Tibial artery (tissue), 4 donors: ENCODE measurements at places on chromosomes 5 and 9.

- no peak overlapping the region for H3K4me3 ChIP-seq
- DNase-seq: no peak
- H3K36me3 ChIP-seq: peaks cover 4% of the 10 kb centered on the region
- H3K27ac ChIP-seq: no peak overlapping the region
- no peaks in the 10 kb centered on the region for H3K27me3 ChIP-seq
- H3K4me1 ChIP-seq: peaks cover 9% of the 10 kb centered on the region
Observed at GRCh38 chr9:79583952-79584654, 12.3 kb downstream of the TLE4 start.

DNA sequence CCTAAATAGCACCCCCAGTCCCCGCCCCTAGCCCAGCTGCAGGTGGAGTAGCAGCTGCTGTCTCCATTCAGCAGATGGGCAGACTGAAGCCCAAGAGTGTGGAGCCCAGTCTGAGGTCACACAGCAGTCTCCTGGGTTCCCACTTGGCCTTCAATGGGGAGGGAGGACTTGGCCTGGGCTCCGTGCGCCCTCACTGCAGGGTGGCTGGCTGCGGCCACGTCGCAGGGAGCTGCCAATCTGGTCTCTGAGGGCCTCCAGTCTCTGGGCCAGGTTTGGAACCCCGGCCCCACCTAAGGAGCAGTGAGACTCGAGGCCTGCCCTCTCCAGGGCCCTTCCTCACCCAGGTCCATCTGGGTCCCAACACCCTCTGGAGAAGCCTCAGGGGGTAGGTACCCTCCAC is 7.4 kb downstream of the KIF12 start:
- no peaks in the 10 kb centered on the region for H3K4me1 ChIP-seq
- H3K36me3 ChIP-seq: no peaks in the 10 kb centered on the region
- peak; percentile 8 for DNase-seq
- no peak overlapping the region for H3K4me3 ChIP-seq
- no peaks in the 10 kb centered on the region for H3K27me3 ChIP-seq

DNA sequence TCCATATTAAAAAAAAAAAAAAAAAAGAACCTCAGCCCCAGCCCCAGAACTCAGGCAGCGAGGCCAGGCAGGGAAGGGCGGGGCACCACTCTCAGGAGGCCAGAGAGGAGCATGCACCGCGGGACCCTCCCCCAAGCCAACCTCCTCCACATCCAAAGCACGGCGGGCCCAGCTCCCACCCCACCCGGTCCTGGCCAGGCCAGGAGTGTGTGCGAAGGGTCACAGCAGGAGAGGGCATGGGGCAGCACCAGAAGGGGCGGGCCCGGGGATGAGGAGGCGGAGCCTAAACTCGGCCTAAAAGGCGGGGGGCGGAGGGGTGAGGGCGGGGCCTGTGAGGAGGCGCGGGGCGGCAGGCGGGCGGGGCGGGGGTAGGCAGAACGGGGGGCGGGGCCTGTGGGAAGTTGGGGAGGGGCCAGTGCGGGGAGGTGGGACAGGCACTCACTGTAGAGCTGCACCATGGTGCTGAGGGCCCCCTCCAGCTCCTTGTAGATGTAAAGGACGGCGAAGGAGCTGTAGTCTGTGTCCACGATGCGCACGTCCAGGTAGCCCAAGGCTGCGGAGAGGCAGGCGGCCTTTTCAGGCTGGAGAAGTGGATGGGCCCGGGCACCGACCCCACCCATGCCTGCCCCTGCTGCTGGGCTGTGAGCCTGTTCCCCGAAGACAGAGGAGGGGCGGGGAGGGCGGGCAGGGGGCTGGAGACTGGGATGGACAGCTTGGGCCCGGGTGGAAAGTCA is 1.2 kb downstream of the LCN15 start:
- H3K4me1 ChIP-seq: peaks cover 10% of the 10 kb centered on the region
- no peak overlapping the region for H3K4me3 ChIP-seq
- H3K36me3 ChIP-seq: no peaks in the 10 kb centered on the region
- DNase-seq: no peak
- H3K27ac ChIP-seq: no peak overlapping the region

DNA sequence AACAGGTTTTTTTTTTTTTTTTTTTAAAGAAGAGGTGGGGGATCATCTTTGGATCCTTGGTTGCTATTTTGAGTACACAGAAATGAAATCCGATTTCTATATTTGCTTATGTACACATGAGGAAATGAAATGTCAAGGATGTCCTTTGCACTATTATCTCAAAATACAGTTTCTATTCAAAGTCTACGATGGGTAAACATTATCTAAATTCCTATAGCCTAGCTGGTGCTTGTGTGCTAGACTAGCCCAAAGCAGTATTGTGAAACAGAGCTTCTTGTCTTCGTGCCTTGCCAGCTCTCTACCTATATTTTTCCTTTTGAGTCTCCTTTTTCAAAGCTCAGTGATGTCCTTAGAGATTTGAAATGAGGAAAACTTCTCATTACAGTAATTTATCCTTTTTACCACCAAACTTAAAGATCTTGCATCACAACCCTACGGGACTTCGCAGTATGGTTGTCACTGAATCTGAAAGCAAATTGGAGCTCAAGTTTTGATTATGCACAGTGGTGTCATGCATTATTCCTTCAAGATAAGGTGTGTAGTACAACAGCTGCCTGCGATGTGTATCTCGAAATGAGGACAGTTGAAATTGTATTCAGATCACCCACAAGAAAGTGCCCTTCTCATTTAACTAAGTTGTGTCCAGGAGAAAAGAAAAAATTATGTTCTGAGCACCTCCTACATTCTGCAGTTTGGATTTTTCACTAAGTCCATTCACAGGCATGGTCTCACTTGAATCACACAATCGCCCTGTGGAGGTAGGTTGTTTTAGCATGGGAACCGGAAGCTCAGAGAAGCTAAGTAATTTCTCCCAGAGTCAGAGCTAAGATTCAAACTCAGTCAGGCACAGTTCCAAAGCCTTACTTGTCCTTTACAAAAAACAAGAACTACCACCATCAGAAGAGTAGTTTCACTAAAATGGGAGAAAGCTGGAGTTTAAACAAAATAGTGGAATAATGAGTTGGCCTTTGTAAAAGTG is 379.0 kb downstream of the GLIS3 start:
- H3K4me1 ChIP-seq: no peaks in the 10 kb centered on the region
- no peak overlapping the region for H3K4me3 ChIP-seq
- H3K27me3 ChIP-seq: no peaks in the 10 kb centered on the region

DNA sequence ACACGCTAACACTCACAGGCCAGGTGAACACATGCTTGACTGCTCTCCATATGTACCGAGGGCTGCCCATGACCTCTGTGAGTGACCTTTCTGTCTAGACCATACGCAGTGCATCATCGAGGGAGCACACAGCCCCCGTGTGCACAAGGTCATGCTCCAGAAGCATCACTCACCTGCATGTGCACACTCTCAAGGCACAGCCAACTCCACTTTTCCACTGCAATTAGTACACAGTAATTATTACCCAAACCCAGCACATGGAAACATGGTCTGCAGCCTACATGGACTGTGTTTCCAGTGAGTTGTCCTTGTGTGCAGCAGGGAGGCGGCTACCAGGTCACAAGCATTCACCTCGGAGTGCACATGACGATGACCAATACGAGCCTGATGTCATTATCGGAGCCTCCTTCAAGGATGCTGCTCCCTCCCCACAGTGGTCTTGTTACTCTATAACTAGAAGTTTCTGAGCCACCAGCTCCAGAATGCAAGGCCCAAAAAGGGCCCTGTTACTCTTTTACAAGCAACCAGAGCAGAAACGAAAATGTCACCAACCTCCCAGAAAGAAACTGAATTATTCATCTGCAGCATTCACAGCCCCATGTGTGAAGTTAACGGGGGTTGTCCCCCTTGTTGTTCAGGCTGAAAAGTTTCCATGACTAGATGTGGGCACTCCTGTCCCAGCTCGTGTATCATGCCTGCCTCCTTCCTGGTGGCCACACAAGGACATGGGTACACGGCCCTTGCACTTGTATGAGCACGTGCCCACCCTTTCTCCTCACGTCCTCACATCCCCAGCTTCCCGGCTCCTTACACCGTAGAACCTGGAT is 31.2 kb downstream of the SEMA4D start:
- no peaks in the 10 kb centered on the region for H3K27me3 ChIP-seq
- no peaks in the 10 kb centered on the region for H3K36me3 ChIP-seq
- no peak for DNase-seq
- H3K4me3 ChIP-seq: no peak overlapping the region

- no peaks in the 10 kb centered on the region for H3K36me3 ChIP-seq
- H3K27me3 ChIP-seq: no peaks in the 10 kb centered on the region
- H3K27ac ChIP-seq: no peak overlapping the region
- H3K4me3 ChIP-seq: no peak overlapping the region
Observed at GRCh38 chr9:134559013-134559412, 82.6 kb upstream of the COL5A1 start.

- no peak overlapping the region for H3K4me3 ChIP-seq
- H3K27me3 ChIP-seq: no peaks in the 10 kb centered on the region
- DNase-seq: no peak
- H3K36me3 ChIP-seq: no peaks in the 10 kb centered on the region
Observed at GRCh38 chr9:20551835-20552234, 70.5 kb downstream of the MLLT3 start.

- H3K4me3 ChIP-seq: no peak overlapping the region
- H3K27ac ChIP-seq: no peak overlapping the region
- H3K4me1 ChIP-seq: peaks cover 29% of the 10 kb centered on the region
- DNase-seq: peak; percentile 49
- peaks cover 41% of the 10 kb centered on the region for H3K36me3 ChIP-seq
Observed at GRCh38 chr5:1519631-1520210, 4.0 kb downstream of the LPCAT1 start.

- H3K36me3 ChIP-seq: no peaks in the 10 kb centered on the region
- no peaks in the 10 kb centered on the region for H3K27me3 ChIP-seq
- no peak overlapping the region for H3K4me3 ChIP-seq
- no peak for DNase-seq
Observed at GRCh38 chr5:89735082-89735481, 674.5 kb downstream of the CETN3 start.

DNA sequence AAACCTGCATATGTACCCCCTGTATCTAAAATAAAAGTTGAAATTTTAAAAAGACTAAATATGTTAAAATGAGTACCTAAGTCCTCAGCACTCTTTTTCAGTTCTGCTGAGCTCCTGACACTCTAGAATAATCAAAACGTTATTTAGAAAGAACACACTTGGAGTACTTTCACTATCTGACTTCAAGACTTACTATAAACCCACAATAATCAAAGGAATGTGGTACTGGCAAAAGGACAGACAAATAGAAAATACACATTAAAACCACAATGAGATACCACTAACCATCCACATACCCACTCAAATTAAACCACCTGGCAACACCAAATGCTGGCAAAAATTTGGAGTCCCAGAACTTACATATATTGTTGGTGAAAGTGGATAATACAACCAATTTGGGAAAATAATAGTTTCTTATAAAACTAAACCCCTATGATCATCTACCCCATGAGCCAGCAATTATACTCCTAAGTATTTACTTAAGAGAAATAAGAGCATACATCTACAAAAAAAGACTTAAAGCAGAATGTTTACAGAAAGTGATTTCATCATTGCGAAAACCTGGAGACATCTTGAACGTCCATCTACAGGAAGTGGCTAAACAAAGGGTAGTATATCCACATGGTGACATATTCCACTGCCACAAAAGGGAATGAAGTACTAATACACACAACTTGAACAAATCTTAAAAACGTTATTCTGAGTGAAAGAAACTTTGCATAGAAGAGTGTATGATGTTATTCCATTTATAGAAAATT is 12.8 kb upstream of the PRSS3 start:
- H3K27me3 ChIP-seq: no peaks in the 10 kb centered on the region
- no peaks in the 10 kb centered on the region for H3K36me3 ChIP-seq
- no peaks in the 10 kb centered on the region for H3K4me1 ChIP-seq
- no peak overlapping the region for H3K4me3 ChIP-seq
- H3K27ac ChIP-seq: no peak overlapping the region

GRCh38 chr5:57229313-57229712 is 55.5 kb downstream of the GPBP1 start:
- no peak overlapping the region for H3K27ac ChIP-seq
- DNase-seq: no peak
- no peak overlapping the region for H3K4me3 ChIP-seq

- no peak overlapping the region for H3K27ac ChIP-seq
- H3K36me3 ChIP-seq: no peaks in the 10 kb centered on the region
- no peaks in the 10 kb centered on the region for H3K4me1 ChIP-seq
- DNase-seq: no peak
- H3K4me3 ChIP-seq: no peak overlapping the region
Observed at GRCh38 chr9:82152181-82152580, 163.6 kb downstream of the SPATA31D1 start.

GRCh38 chr5:154402611-154403010 is 43.2 kb upstream of the SAP30L start:
- no peaks in the 10 kb centered on the region for H3K27me3 ChIP-seq
- H3K4me3 ChIP-seq: no peak overlapping the region
- no peak for DNase-seq
- H3K36me3 ChIP-seq: no peaks in the 10 kb centered on the region
- peaks cover 3% of the 10 kb centered on the region for H3K4me1 ChIP-seq
- H3K27ac ChIP-seq: no peak overlapping the region

- no peaks in the 10 kb centered on the region for H3K4me1 ChIP-seq
- no peaks in the 10 kb centered on the region for H3K36me3 ChIP-seq
- no peak overlapping the region for H3K4me3 ChIP-seq
Observed at GRCh38 chr9:107588393-107588792, 98.8 kb upstream of the KLF4 start.

DNA sequence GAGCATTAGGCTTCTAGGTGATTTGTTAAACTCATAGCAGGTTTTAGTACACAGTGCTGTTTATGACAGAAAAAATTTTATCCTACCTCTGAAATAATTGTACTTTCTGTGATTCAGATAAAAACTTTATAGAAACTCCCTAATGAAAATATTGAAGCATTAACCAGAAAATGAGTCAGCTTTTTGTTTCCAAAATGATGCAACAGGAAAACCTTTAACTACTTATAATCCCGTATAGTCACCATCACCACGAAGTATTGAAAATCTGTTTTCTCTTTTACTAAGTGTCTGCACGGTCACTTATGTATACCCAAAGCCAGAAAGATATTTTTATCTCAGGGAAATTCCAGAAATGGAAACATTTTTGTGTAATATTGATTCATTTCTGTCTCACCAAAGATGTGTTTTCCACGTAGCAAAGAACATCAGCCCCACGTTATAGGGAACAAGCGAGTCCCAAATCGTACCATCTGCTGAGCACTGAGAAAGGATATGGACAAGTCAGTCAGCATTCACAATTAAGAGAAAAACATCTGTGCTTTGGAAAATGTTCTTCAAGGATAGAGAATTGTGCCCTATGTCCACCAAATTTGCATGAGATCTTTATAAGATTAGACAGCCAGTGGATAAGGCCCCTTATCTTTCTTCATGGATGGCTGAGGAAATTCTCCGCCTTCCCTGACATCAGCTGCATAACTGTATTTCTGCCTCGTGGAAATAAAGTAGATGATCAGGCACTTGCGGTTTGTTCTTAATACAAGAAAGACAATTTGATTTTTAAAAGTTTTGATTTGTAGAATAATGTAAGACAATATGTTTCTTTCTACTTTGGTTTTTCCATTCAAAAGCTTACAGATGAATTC is 41.9 kb downstream of the TNFAIP8 start:
- no peak overlapping the region for H3K4me3 ChIP-seq
- H3K36me3 ChIP-seq: no peaks in the 10 kb centered on the region
- no peaks in the 10 kb centered on the region for H3K27me3 ChIP-seq
- peak overlapping the region; percentile 67 for H3K27ac ChIP-seq
- DNase-seq: no peak
- H3K4me1 ChIP-seq: peaks cover 73% of the 10 kb centered on the region
